ENCODE measurements at places on chromosomes 7 and 10.

GRCh38 chr10:68516766-68517165 lies 10.6 kb downstream of the SLC25A16 start:
- no peak for DNase-seq

DNA sequence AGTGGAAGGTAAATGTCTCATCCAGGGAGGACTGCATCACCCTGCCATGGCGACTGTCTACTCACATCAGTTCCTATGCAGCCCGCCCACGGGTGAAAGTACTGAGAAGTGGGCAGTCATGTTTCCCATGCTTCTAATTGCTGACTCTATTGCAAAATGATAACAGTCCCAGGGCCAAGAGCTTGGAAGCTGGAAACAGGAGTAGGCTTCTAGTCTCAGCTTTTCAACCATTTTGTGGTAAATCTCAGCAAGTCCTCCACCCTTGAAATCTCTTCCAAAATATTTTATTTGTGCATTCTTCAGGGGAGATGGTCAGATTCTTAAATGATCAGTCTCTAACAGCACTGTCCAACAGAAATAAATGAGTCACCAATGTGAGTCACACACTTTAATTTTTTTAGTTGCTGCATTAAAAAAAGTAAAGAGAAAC lies 48.1 kb upstream of the TARP start:
- DNase-seq, result no peak

DNA sequence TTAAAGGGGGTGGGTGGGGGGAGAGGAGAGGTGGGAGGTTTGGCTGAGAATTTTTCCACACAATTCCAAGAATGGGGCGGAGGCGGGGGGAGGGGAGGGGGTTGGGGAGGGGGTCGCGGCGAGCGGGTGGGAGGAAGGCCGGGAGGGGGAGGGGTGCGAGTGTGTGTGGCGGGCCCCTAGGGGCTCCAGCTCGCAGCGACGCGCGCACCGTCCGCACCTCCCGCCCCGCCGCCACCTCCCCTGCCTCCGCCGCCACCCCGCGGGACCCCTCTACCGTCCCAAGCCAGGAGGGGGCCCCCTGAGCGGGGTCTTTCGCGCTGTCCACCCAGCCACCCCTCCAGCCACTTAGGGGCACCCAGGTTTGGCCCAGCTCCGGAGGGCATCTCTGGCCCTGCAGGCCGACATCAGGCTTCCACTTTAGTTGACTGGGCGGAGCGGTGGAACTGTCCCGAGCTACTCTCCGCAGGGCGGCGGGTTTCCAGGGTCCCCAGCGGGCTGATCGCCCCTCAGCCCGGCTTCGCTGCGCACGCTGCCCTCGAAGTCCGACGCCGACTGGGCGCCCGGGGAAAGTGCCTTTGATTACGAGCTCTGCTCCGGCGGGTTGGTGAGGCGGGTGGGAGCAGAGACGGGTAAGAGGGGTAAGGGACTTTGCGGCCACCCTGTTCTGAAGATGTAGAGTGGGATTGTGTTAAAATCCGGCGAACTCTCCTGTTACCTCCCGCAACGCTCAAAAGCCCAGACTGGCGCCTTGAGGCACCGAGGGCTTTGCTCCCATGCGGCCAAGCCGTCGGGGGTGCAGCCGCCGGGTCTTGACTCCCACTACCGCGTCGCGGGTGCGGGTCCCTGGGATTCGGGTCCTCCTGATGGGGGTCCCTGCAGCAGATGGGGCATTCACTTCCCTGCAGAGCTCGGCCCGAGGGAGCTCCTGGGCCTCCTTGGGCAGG lies 1.8 kb upstream of the VAX1 start:
- no peak for DNase-seq

DNA sequence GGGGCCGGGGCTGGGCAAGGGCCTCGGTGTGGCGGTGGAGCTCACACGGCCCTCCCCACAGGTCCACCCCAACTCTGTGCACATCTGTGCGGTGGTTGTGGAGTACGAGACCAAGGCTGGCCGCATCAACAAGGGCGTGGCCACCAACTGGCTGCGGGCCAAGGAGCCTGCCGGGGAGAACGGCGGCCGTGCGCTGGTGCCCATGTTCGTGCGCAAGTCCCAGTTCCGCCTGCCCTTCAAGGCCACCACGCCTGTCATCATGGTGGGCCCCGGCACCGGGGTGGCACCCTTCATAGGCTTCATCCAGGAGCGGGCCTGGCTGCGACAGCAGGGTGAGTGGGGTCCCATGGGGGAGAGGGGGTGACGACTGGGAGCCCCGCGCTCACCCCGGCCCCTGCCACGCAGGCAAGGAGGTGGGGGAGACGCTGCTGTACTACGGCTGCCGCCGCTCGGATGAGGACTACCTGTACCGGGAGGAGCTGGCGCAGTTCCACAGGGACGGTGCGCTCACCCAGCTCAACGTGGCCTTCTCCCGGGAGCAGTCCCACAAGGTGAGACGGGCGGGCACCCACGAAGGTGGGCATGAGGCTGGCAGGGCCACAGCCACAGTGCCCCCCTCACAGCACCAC lies 8.8 kb downstream of the TMEM120A start:
- DNase-seq, result no peak

DNA sequence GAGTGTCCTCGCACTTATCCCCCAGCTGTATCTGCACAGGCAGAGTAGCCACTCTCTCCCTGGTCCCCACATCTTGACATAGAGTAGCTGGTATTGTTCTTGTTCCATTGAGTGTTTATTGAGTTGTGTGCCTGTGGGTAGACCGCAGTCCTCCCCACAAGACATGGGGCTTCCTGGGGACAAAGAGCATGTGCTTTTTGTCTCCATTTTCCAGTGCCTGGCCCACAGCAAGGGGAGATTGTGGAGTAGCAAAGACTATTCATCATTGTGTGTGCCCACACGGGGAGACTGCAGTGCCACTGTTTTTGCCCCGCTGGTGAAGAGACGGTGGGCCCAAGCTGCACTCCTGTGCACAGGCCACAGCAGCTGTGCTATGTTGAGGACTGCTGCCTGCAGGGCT lies 63.5 kb downstream of the FRMPD2 start:
- no peak for DNase-seq

Data from cerebellar nuclear complex (tissue), 1 donor.